ENCODE measurements at places on chromosomes 7 and 10.

GRCh38 chr10:93357680-93358079, 124.5 kb downstream of the MYOF start:
- DNase-seq: no peak

DNA sequence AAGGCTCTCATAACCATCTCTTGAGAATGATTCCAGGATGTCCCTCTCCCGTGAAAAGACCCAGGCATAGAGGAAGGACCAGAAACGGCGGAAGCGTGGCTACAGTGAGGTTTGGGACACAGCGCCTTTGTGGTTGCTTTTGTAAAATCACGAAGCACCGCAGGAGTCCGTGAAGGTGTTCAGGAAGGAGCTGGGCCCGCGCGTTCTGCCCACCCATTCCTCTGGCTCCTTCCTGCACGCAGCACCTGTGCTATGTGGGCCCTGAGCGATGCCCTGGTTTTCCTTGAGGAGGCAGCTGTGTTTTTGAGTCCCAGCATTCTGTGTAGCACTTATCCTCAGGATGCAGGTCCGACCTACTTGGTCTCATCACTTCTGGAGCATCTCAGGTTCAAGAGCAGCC, 112.8 kb downstream of the TRRAP start:
- no peak for DNase-seq

GRCh38 chr7:94115316-94115715, 111.2 kb upstream of the BET1 start:
- no peak for DNase-seq

DNA sequence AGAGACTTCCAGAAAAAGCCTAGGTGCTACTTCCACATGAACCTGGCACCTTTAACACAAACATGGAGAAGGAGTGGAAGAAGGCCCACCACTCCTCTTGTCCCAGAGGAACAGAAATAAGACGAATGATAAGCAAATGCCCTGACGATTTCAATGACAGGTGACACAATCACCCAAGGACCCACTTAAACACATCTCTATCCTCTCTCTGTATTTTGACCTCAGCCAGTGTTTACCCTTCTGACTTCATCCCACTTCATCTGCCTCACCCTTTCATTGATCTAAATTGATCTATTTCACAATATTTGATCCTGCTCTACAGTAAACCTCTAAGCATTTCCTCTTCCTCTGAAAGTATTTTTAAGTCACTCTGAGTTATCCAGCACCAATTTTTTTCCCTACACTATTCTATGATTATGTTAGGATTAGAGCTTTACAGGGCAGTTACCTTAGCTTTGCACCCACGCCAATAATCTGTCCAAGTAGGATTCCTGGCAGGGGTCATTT, 9.1 kb downstream of the GOT1 start:
- no peak for DNase-seq

- peak; percentile 9 for DNase-seq
Observed at GRCh38 chr10:99520040-99520846, 12.5 kb upstream of the NKX2-3 start.

DNA sequence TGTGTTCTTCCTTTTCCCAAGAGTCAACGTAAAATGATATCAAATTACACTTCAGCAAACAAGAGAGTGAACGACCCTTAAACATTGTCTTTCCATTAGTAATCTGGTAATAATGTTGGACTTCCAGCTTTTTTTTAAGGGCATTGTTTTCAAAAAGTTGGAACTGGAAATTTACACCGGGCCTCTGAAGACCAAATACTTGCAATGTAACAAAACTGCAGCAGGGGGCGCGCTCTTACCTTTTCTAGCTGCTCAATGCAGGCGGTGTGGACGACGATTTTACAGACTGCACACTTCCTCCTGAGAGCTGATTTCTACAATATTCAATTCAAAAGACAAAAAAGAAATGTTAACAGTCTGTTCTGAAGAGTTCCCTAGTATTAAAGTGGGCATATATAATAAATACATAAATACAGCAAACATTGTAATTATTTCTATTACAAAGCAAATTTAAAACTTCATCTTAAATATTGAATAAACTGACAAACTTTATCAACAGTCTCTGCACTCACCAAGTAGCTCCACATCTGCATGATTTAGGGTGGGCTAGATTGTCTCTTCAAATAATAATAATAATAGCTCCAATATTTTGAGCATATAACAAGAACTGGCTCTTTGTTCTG, 190.4 kb downstream of the DGKI start:
- peak; percentile 7 for DNase-seq

DNA sequence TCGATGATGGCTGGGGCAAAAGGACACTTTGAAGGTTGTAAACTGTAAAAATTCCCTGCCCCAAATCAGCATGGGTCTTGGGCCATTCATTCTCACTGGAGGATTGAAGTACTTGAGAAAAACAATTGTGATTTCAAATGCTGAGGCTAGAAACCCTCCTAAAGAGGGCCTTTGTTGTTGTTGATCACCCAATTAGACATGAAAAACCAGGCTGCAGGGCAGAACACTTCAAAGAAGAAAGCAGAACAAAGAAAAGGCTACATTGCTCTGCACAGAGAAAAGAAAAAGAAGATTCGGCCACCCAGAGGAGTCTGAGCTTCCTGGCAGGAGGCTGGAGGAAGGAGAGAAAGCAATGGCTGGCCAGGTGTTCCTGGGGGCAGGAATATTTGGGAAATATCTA, 143.1 kb downstream of the NPY start:
- no peak for DNase-seq

DNA sequence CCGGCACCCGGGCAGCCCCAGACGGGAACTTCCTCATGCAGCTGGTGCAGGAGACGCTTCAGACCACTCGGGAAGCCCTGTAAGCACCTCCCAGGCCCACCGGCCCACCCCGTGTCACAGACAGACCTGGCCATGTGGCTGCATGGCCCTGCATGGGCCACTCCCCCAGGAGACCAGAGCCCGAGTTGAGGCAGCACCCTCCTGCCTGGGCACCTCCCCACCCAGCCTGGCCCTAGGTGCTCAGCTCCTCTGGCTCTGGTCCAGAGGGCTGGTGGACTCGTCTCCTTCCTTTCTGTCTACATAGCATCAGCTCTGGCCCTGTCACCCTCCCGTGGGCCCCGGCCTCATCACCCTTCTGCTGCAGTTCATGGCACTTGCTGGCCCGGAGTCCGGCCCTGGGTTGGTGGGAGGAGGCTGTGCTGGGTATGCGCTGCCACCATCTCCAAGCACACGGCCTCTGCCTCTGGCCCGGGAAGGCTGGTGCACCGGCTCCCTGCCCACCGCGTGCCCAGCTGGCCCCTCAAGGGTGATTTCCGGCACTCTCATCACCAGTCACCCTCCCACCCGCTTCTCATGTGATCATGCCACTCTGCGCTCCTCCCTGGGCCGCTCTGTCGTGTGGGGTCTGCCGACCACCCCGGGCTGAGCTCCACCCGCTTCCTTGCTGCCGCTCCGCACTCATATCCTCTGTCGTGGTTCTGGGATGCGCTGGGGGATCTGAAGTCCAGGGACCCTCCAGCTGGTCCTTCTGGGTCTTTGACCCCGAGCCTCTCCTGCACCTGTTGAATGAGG, 53.1 kb upstream of the DPYSL4 start:
- no peak for DNase-seq

- DNase-seq: no peak
Observed at GRCh38 chr7:157722137-157723060, 385.6 kb downstream of the DNAJB6 start.

- no peak for DNase-seq
Observed at GRCh38 chr10:82609845-82610244, 734.9 kb downstream of the NRG3 start.

DNA sequence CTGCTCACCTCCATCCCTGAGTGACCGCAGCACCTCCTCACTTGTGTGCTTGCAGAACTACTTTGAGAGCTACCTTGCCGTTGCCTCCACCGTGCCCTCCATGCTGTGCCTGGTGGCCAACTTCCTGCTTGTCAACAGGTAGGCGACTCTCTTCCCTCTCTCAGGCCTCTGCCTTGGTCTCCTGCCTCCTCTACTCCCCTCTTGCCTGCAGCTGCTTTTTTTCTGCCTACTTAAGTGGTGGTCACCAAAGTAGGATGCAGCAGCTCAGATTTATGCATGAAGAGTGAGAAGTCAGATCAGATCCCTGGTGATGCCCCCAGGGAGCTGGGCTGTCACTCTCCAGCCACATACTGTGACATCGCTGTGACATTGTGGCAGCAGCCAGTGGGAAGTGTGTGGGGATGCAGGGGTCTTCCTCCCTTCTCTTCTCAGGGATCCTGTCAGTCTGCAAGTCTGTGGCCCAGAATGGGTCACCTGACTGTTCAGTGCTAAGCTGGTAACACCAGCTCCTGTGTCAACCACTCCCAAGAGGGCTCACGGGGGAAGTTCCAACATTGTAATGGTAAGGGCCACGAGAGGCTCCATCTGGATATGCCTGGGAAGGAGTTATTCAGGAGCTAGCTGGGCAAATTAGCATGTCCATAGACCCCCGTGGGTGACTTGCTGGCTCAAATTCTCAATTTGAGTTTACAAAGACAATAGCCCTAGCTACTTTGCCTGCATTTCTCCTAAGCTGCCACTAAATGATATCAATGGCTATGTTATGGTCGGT, 25.3 kb downstream of the SLC29A3 start:
- no peak for DNase-seq

- DNase-seq: no peak
Observed at GRCh38 chr10:123381224-123381623, 227.0 kb downstream of the BUB3 start.

GRCh38 chr7:101138213-101138870, 11.4 kb downstream of the SERPINE1 start:
- no peak for DNase-seq

- no peak for DNase-seq
Observed at GRCh38 chr10:132637477-132638129, 100.0 kb downstream of the INPP5A start.
